ENCODE measurements at places on chromosomes 7 and 10.

- peaks cover 26% of the 10 kb centered on the region for H3K4me1 ChIP-seq
- no peak for DNase-seq
- no peak overlapping the region for H3K4me3 ChIP-seq
- H3K27ac ChIP-seq: no peak overlapping the region
These were observed 6.0 kb downstream of the CLDN15 start for GRCh38 chr7:101231644-101232043.

DNA sequence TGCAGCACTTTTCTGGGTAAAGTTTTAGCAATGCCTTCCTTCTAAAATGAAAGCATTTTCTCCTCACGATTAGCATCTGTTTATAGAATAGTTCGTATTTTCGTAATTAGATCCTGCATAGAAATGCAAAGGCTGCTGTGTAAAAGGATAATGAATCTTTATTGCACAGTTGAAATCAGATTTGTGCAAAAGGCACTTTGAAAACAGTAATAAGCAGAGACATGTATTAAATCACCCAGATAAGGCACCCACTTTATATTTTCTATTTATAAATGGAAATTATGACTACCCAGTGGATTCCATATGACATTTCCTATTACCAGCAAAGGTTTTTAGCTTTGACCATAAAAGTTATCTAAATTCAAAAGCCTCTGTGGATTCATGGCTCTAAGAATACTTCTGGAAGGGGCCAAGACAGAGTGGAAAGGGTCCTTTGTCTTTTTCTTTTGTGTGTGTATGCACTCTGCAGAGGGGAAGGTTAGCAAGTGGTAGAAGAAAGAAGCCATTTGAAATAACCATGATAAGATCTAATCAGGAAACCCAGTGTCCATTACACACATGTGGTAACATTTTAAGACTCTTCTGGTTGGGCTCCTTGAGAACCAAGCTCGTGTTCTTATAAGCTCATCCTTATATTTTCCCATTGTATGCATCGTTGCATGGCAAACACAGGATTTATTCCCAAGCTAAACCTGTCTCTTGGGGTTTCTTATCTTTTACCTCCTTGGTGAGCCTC is 612.1 kb downstream of the AUTS2 start:
- DNase-seq: no peak
- H3K36me3 ChIP-seq: no peaks in the 10 kb centered on the region
- H3K4me1 ChIP-seq: no peaks in the 10 kb centered on the region

GRCh38 chr7:83782628-83783027 is 133.7 kb upstream of the SEMA3E start:
- no peak overlapping the region for H3K27ac ChIP-seq
- H3K36me3 ChIP-seq: no peaks in the 10 kb centered on the region
- H3K4me1 ChIP-seq: no peaks in the 10 kb centered on the region
- DNase-seq: no peak

GRCh38 chr7:11430841-11431240 is 401.2 kb downstream of the THSD7A start:
- H3K27me3 ChIP-seq: no peaks in the 10 kb centered on the region
- H3K36me3 ChIP-seq: no peaks in the 10 kb centered on the region
- no peak overlapping the region for H3K4me3 ChIP-seq
- no peak for DNase-seq
- peaks cover 15% of the 10 kb centered on the region for H3K4me1 ChIP-seq

- no peak overlapping the region for H3K4me3 ChIP-seq
- no peak for DNase-seq
These were observed 39.4 kb upstream of the CXCL12 start for GRCh38 chr10:44424298-44424697.

DNA sequence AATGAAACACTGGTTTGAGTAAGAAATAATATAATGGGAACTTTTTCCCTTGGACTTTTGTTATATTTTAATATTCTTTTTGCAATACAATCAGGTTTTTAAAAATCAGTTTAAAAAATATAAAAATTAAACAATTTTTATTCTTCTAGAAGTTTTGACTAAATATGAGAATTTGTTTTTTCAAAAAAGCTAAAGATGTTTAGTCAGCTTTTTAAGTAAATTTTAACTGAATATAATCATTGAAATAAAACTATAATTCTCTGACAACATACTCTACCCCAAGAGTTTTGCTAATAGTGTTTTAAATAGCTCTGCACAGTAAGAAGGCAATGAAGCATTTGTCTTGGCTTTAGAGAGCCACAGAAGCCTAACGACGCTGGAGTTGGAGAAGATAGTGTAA is 70.5 kb downstream of the IQUB start:
- no peaks in the 10 kb centered on the region for H3K4me1 ChIP-seq
- DNase-seq: no peak
- no peak overlapping the region for H3K27ac ChIP-seq
- no peak overlapping the region for H3K4me3 ChIP-seq

DNA sequence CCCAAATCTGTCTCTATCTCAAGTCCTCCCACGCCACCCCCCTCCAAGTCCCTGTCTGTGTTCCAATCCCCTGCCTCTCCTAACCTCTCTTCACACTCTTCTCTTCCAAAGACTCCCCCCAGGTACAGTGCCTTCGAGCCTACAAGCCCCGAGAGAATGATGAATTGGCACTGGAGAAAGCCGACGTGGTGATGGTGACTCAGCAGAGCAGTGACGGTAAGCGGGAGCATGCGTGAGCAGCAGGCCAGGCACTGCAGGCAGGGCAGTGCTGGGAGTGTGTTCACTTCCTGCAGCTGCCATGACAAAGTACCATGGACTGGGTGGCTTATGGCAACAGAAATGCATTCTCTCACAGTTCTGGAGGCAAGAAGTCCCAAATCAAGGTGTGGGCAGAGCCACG is 23.4 kb downstream of the ARHGEF5 start:
- no peaks in the 10 kb centered on the region for H3K36me3 ChIP-seq
- H3K27ac ChIP-seq: no peak overlapping the region
- no peak overlapping the region for H3K4me3 ChIP-seq
- no peaks in the 10 kb centered on the region for H3K27me3 ChIP-seq

DNA sequence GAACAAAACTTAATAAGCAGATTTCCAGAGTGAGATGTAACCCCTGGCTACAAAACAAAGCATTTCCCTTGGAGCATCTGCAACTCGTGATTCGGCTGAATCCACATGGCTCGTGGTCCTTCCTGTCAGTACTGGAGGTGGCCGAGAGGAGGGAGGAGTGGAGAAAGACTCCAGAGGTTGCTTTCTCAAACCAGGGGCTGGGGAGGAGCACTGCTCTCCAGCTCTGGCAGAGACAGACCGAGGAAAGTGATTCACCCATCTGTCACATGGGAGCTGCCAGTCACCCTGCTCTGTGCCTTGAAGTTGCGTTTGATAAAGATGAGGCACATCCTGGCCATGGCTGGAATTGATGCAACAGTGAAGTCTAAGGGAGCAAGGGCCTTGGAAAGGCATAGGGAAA is 72.7 kb downstream of the COL13A1 start:
- no peak overlapping the region for H3K4me3 ChIP-seq
- no peaks in the 10 kb centered on the region for H3K4me1 ChIP-seq
- H3K36me3 ChIP-seq: no peaks in the 10 kb centered on the region
- DNase-seq: no peak

- no peak for DNase-seq
- no peaks in the 10 kb centered on the region for H3K4me1 ChIP-seq
- no peak overlapping the region for H3K4me3 ChIP-seq
- no peak overlapping the region for H3K27ac ChIP-seq
- H3K36me3 ChIP-seq: no peaks in the 10 kb centered on the region
These were observed 588.5 kb downstream of the GRID1 start for GRCh38 chr10:85778074-85778473.

DNA sequence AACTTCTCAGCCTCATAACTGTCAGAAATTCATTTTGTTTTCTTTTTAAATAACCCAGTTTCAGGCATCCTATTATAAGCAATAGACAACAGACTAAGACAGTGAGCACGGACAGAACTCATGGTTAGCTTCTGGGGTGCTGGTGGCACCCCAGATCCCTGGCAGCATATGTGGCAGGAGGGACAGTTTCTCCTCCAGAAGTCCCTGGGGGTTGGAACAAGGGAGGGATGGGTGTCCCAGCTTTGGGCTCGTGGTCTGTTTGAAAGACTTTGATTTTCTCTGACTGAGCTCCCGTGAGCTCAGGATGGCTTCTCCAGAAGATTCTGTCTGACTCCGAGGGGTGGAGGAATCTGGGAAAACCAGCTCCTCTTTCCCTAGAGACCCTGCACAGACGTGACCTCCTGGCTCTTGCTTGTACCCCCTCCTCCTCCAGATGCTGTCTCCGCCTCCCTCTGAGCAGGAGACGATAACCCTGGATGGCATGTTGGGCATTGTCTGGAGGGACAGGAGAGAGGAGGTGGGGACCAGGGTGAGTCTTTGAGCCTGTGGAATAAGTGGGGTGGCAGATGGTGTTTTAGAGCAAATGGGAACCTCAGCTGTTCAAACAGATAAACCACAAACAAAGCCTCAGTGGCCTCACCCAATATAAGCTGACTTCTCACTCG is 421.1 kb downstream of the GLRX3 start:
- no peaks in the 10 kb centered on the region for H3K27me3 ChIP-seq
- no peak for DNase-seq
- no peak overlapping the region for H3K4me3 ChIP-seq
- no peaks in the 10 kb centered on the region for H3K4me1 ChIP-seq
- H3K36me3 ChIP-seq: no peaks in the 10 kb centered on the region
- H3K27ac ChIP-seq: no peak overlapping the region

DNA sequence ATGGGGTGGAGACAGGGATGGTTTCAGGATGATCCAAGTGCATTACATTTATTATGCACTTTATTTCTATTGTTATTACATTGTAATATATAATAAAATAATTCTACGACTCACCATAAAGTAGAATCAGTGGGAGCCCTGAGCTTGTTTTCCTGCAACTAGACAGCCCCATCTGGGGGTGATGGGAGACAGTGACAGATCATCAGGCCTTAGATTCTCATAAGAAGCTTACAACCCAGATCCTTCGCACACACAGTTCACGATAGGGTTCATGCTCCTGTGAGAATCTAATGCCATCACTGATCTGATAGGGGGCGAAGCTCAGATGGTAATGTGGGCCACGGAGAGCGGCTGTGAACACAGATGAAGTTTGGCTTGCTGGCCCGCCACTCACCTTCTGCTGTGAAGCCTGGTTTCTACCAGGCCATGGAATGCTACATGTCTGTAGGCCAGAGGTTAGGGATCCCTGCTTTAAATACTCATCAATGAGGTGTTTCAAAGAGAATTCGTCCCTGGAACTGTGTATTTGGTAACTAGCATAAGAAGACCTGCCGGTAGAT is 21.2 kb upstream of the PRKCQ start:
- H3K4me3 ChIP-seq: no peak overlapping the region
- no peak overlapping the region for H3K27ac ChIP-seq
- no peaks in the 10 kb centered on the region for H3K36me3 ChIP-seq
- no peaks in the 10 kb centered on the region for H3K27me3 ChIP-seq
- peaks cover 6% of the 10 kb centered on the region for H3K4me1 ChIP-seq

DNA sequence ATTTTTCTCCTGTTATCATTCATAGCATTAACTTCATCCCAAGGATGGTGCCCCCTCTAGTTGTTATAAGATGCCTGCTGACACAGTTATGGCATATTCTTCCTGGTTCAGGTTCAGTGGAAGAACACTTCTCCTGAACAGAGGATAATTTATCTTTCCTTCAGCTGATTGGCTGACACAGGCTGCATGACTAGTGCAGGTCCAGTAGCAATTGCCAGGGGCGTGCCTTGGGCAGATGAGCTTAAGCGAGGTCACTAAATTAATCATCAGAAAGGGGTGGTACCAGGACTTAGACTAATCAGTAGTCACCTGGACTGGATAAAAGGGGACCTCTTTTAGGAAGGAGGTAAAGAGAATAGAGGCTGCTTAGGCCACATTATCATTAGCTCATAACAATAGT is 42.3 kb downstream of the BZW2 start:
- H3K36me3 ChIP-seq: peaks cover 44% of the 10 kb centered on the region
- H3K27ac ChIP-seq: peak overlapping the region; percentile 8
- H3K4me1 ChIP-seq: peaks cover 4% of the 10 kb centered on the region
- DNase-seq: peak; percentile 13
- no peak overlapping the region for H3K4me3 ChIP-seq
- no peaks in the 10 kb centered on the region for H3K27me3 ChIP-seq

GRCh38 chr7:34133983-34134782 is 228.8 kb downstream of the BMPER start:
- no peaks in the 10 kb centered on the region for H3K27me3 ChIP-seq
- no peak overlapping the region for H3K27ac ChIP-seq
- no peaks in the 10 kb centered on the region for H3K4me1 ChIP-seq
- no peaks in the 10 kb centered on the region for H3K36me3 ChIP-seq

DNA sequence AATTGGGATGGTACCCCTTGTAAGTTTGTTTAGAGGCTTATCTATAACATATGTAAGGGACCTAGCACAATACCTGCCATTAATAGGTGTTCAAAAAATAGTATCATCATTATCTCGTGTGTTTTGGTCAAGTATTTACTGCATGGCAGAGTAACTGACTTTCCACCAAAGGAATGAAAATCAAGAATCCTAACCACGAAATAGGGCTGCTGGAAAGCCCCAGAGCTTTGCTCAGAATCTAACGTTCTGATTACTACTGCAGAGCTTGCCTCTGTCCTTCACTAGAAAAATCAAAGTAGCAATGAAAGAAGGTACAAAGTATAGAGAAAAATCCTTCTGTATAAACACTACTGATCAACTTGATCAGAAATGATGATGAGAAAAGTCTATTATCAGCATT is 34.9 kb downstream of the DCLRE1C start:
- H3K27me3 ChIP-seq: no peaks in the 10 kb centered on the region
- no peak overlapping the region for H3K27ac ChIP-seq
- H3K4me1 ChIP-seq: no peaks in the 10 kb centered on the region

DNA sequence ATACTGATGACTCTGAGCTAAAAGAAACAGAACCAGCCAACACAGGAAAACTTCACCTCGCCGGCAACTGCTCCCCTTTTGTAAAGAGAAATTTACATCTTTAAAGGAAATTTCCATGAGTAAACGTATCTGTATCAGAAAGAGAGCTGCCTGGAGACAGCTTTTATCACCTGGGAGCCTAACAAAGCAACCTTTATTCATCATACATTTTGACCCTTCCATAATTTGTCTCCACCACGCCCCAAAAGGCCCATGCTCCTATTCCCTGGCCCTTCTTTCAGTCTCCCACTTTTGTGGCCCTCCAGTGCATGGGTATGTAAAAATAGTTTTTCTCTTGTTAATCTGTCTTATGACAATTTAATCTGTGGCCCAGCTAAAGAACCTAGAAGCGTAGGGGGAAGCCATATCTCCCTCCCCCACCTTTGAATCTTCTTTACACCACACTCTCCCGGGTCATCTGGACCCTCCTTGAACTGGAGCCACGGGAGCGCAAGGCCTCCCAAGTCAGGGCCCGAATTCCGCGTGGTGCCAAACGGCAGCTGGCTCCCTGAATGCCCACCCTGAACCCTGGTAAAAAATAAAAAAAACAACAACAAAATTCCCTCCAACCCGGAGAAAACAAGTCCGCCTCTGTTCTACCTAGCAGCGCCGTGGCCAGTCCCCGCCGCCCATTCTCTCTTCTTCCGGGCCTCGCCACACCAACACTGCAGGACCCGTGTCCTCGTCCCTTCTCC is 15.4 kb upstream of the FKBP9 start:
- H3K4me1 ChIP-seq: peaks cover 12% of the 10 kb centered on the region
- H3K36me3 ChIP-seq: peaks cover 4% of the 10 kb centered on the region
- no peak overlapping the region for H3K27ac ChIP-seq
- peak; percentile 33 for DNase-seq

- peaks cover 2% of the 10 kb centered on the region for H3K36me3 ChIP-seq
- peak; percentile 75 for DNase-seq
- H3K4me1 ChIP-seq: peaks cover 4% of the 10 kb centered on the region
- H3K4me3 ChIP-seq: peak overlapping the region; percentile 85
- no peaks in the 10 kb centered on the region for H3K27me3 ChIP-seq
These were observed 520 bp downstream of the MOSPD3 start for GRCh38 chr7:100612730-100613390.

Data from common myeloid progenitor, CD34-positive (primary cell).